ENCODE measurements at places on chromosomes 4 and X. TPM values are rescaled to one million over a fixed set of nuclear protein-coding genes. Genes with fewer than 3 reads are reported as not detected.

GRCh38 chr4:627347-628125, 2.2 kb downstream of the PDE6B start:
- DNase-seq: no peak

FREM3 gene
- polyA plus RNA-seq: 0.31 TPM

DNA sequence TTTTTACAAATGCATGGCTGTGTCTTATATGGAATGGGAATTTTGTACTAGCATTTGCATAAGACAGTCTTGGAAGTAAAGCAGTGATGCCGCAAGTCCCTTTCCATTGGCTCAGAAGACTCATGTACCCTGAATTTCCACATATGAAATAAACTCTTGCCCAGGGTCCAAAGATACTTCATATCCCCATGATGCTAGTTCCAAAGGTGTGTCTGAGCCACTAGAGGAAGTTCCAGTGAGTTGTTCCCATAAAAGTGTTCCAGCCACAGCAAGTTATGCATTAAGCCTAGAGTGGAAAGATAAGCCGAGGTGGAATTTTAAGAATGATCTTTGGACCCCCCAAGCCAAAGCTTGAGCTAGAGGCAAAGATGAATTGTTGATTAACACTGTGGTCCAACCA, 9.3 kb upstream of the CEP135 start:
- no peak for DNase-seq

DNA sequence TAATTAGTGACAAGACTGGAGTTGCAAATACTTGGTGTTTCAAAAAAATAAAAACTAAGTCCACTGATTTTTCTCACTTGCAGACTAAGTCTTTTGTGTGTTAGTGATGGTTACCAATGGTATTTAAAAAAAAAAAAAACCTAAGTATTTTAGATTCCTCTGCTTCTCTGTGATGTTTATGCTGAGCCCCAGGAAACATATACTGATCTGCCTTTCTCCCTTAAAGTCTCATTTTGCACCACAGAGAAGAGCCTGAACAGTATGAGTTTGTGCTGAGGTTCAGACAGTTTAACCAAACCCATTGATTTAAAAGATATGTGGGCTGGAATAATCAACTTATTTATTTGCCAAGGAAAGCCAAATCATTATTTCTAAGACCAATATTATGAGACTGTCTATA, 1305.0 kb downstream of the PCDH18 start:
- no peak for DNase-seq

- no peak for DNase-seq
These were observed 640.8 kb upstream of the INTU start for GRCh38 chr4:126991965-126992364.

F11 gene
- not detected for polyA plus RNA-seq

LUZP4 gene
- polyA plus RNA-seq: not detected

- DNase-seq: no peak
These were observed 382.8 kb upstream of the CTSO start for GRCh38 chr4:156336511-156336910.

DNA sequence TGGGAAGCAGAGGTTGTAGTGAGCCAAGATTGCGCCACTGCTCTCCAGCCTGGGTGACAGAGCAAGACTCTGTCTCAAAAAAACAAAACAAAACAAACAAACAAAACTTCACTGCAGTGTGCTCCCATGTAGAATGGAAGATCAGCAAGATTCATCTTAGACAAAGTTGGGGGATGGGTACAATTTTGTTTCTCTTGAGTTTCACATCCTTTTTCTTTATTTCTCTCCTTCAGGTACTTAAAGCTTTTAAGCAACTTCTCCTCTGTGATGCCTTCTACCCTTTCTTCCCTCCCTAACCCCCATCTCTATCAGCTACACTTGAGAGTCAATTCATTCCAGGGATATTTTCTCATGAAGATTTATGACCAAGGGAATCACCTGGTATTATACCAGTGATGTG, 15.5 kb upstream of the RBBP7 start:
- no peak for DNase-seq

DNA sequence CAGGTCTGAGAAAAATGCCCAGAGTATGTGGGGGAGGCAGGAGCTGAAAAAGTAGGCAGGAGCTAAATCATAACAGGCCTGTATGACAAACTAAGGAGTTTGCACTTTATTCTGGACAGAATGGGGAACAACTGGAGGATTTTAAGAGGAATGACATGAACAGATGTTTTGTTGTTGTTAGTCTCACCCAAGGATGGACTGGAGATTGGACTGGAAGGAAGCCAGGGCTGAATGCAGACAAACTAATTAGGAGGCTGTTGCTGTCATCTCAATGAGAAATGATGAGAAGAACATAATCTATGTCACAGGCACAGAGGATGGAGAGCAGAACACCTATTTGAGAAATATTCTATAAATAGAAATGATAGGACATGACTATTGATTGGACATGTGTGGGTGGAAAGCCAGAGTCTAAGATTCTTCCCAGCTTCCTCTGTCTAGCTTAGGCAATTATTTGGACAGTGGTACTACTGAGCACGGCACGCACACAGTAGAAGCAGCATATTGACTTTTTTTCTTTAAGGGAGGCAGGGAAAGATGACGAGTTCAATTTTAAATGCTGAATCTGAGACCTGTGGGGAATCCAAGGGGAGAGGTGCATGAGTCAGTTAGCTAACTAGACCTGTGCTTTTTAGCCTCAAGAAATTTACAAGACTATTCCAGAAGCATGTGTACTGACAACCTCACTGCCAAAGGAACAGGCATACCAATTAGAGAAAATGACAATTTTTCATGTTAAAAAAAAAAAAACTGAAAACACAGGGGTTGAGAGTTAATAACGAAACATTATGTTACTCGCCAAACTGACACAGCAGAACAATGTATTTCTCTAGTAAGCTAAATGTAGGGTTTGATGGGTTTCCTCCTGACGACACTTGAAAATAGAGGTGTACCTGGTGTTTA, 963 bp upstream of the USO1 start:
- peak; percentile 46 for DNase-seq

DNA sequence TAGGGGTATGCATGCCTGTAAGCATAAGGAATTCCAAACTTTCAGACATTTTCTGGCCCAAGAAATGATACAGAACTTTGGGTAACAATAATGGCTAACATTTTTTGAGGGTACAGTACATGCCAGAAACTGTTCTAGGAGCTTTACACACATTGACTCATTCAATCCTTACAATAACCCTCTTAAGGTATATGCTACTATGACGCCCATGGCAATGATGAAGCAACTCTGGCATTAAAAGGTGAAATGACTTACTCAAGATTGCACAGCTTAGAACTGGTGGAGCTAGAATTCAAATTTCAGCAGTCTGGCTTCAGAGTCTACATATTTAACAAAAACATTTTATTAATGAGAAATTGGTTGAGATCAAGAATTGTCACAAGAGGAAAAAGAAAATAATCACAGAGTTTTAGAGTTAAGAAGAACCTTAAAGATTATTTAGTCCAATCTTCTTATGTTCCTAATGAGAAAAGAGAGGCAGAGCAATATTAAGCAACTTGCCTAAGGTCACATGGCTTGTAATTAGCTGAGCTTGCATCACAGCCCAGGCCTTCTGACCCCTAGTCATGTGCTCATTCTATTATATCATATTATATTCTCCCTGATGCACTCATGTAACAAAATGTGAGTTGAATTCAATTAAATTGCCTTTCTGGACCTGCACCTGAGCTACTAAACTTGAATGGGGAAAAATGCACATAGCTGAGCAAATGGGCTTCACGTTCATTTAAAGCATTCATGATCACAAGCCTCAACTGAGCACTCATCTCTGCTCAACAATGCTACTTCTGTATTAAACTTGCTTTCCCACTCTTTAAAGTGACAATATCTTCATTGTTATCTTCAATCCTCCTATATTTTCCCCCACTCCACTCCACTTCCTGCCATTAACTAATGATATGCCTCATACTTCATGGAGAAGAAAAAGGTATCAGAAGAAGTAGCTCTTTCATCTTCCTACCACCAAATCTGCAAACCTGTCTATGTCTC, 73.2 kb downstream of the ENOX2 start:
- DNase-seq: no peak

DNA sequence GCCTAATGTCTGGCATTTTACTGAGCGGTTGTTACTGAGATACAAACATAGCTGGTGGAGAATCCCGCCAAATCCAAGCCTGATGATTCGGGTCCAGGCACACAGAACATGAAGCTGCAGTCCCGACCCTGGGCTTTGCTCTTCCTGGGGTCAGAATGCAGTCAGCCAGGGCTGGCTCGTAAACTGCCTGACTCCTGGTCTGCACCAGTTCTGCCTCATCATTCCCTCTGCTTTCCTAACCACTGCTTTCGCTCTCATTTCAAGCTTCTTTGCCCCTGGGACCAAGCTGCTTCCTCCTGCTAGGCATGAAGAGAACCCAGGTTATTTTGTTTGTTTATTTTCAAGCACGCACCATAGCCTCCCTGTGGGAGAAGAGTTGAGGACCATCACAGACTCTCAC, 39.3 kb downstream of the GATB start:
- no peak for DNase-seq

ARHGAP4 gene
- 84.8 TPM for polyA plus RNA-seq

- DNase-seq: no peak
These were observed 40.4 kb downstream of the GAK start for GRCh38 chr4:891747-892146.

- no peak for DNase-seq
These were observed 25.4 kb downstream of the CFAP299 start for GRCh38 chr4:80360900-80361299.

ATP8A1 gene
- polyA plus RNA-seq: 11.0 TPM

GRCh38 chrX:9301836-9302235, 163.0 kb upstream of the TBL1X start:
- DNase-seq: no peak

ZFP92 gene
- polyA plus RNA-seq: 0.82 TPM

GRCh38 chr4:108683479-108683878, 33.1 kb downstream of the OSTC start:
- DNase-seq: no peak

MRPL1 gene
- polyA plus RNA-seq: 73.7 TPM

P2RY4 gene
- not detected for polyA plus RNA-seq

- DNase-seq: no peak
These were observed 93.9 kb upstream of the CBR4 start for GRCh38 chr4:169103966-169104412.
